Stimulated activated CD8-positive, alpha-beta memory T cell treated with anti-CD3 and anti-CD28 coated beads, Interleukin-4, amount 100 ng/mL, for 1 hour (primary cell): ENCODE measurements at places on chromosomes 6 and 20.

- no peak for DNase-seq
These were observed 30.5 kb upstream of the SNRPB2 start for GRCh38 chr20:16699293-16699692.

DNA sequence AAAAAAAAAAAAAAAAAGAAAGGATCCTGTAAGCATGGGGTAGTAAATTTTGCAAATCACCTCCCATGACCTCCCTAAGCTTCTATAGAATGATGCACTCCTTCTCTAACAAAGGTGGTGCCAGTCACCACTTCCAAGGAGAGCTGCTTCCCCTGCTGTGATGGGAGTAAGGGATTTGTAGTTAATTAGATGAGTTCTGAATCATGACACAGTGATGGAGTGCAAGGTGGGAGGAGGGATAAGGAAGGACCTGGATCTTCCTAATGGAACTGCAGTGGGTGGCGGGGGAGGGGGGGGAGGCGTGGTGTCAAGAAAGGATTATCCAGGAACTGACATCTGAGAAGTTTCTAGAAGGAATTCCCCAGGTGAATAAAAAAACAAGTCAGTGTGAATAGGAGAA, 47.8 kb downstream of the NRN1 start:
- DNase-seq: no peak

- no peak for DNase-seq
These were observed 52.5 kb downstream of the PRND start for GRCh38 chr20:4774207-4774606.

GRCh38 chr20:38202982-38203293, 37.9 kb upstream of the TGM2 start:
- DNase-seq: no peak

- DNase-seq: no peak
These were observed 121.4 kb downstream of the BMP2 start for GRCh38 chr20:6888736-6889395.
